ENCODE measurements at places on chromosomes 1 and 21.

DNA sequence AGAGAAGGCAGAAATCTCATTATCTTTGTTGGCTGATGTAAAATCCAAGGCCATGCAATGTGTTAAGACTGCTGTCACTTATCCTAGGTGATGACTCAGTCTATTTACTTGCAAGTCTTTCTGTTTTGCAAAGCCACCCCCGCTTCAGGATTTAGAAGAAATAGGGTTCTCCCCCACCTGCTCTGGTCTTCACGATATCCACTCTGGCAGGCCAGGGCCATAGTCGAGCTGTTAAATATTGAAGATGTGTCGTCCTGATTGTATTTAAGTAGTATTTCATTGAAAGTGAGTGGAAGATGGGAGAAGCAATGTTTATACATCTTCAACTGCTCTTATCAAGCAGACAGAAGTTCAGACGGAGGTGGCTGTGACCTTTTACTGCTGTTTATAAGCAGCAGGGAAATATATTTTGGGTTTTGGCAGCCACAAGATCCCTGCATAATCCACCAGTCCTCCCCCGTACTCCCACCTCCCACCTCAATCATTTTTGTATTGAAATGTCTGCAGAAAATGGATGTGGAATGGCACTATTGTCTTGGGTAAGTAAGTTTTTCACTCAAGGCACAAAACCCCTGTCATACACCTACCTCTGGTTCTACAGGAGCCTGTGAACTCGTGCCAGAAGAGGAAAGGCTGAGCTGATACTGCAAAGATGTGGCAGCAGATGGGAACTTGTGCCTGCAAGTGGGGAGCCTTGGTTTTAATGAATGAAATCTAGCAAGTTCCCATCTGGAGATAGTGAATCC, 117.4 kb downstream of the MRPS6 start:
- no peak for DNase-seq

DNA sequence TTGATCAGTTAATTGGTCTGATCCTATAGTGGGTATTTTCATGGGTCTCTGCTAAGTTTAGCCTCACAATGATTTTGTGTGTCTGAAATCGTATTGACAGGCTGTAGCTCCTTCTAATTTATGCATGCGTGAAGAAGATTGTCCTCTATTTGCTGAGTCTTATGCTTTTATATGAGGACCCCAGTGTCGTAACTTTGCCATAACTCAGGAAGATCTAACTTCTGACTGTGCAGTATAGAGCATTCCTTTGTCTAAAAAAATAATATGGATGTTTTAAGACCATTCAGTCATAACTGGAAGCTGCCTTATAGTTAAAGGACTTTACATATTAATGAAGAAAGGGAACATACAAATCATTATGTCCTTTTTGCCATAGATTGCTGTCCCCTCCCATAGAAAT, 73.3 kb downstream of the CAMTA1 start:
- DNase-seq, result no peak

- DNase-seq, result no peak
These were observed 163.2 kb downstream of the IER5 start for GRCh38 chr1:181251713-181252075.

DNA sequence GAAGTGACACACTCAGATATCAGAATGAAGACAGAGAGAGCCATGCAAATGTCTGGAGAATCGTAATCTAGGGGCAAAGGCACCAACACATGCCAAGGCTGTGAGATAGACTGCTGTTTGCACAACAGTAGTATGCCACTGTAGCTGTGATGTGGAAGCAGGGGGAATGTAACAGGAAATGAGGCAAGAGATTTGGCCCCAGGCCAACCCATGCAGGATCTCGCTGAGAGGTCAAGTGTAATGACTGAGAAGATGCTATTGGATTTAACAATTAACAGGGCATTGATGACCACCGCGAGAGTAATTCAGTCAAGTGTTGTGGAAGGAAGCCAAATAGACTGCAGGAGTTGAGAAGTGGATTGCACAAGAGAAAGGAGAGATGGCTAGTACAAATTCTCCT, 107.3 kb upstream of the ST6GALNAC5 start:
- no peak for DNase-seq

DNA sequence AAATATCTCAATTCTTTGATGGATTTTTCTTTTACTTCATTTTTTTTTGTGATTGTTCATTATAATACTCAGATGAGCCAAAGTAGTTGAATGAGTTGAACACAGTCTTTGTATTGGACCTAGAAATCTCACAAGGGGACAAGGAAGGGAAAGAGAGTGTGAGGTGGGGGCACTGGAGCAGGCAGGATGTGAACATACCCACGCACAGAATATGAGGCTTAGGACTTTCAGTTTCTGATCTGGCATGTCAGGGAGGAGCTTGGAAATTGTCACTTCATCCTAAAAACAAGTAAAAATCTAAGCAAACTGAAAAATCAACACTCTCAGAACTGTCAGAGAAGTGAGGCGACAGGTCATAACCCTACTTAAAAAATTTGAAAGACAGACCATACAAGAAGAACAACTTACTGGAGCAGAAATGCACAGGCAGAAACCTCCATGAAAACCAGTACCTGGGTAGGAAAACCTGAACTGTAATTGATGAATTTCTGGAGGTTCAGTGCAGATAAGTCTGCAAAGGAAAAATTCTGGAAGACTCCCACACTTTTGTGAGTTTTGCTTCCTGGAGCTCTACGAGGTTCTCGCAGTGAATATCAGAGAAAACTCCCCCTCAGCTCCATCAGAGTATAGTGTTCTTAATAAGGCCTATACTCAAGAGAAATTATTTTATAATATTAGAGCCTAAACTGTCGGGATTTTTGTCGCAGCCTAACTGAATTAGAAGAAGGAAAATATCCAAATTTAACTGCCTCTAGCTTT, 3.6 kb upstream of the PTGS2 start:
- no peak for DNase-seq
